ENCODE measurements at places on chromosomes 1 and 21. TPM values are rescaled to one million over a fixed set of nuclear protein-coding genes. Genes with fewer than 3 reads are reported as not detected.

Gene OR2T29
- not detected for total RNA-seq

- DNase-seq: no peak
Measured at GRCh38 chr1:24207709-24208108, 20.6 kb upstream of the IFNLR1 start.

DNA sequence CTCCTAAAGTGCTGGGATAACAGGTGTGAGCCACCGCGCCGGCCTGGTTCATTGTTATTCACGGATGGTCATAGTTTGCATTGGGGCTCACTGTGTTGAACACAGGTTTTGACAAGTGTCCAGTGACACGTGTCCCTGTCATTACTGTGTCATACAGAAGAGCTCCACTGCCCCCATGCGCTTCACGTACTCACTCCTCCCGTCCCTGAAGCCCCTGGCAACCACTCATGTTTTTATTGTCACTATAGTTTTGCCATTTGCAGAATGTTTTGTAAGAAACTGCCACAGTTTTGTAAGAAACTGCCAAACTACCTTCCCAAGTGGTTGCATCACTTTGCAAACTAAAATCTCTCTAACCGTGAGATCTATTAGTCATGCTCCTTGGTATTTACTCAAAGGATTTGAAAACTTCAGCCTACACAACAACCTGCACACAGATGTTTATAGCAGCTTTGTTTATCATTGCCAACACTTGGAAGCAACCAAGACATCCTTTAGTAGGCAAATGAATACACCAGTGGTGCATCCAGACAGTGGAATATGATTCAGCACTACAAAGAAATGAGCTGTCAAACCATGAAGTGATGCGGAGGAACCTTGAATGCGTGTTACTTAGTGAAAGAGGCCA lies 163.2 kb upstream of the COL6A1 start:
- DNase-seq: no peak

- DNase-seq: no peak
Measured at GRCh38 chr1:234780112-234780511, 170.1 kb upstream of the IRF2BP2 start.

GRCh38 chr21:35189077-35189863 lies 140.2 kb upstream of the RUNX1 start:
- no peak for DNase-seq

DNA sequence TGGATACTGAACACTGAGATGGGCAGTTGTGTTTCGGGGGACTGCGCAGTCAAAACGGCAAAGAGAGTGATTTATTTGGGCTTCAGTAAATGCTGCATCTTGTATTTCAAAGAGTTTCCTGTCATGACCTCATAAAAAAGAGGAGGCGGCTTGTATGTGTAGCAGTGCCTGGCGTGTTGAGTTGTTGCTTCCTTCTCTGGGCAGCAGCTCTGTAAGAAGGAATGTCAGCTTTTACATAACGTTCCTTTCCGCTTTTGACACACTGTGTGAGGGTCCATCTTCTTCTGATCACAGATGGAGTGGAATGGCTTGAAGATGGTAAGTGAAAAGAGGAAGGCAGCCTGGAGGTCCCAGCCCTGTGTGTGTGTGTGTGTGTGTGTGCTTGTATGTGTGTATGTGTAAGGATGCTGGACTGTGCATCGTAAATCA lies 941 bp downstream of the ELAVL4 start:
- DNase-seq: no peak

DNA sequence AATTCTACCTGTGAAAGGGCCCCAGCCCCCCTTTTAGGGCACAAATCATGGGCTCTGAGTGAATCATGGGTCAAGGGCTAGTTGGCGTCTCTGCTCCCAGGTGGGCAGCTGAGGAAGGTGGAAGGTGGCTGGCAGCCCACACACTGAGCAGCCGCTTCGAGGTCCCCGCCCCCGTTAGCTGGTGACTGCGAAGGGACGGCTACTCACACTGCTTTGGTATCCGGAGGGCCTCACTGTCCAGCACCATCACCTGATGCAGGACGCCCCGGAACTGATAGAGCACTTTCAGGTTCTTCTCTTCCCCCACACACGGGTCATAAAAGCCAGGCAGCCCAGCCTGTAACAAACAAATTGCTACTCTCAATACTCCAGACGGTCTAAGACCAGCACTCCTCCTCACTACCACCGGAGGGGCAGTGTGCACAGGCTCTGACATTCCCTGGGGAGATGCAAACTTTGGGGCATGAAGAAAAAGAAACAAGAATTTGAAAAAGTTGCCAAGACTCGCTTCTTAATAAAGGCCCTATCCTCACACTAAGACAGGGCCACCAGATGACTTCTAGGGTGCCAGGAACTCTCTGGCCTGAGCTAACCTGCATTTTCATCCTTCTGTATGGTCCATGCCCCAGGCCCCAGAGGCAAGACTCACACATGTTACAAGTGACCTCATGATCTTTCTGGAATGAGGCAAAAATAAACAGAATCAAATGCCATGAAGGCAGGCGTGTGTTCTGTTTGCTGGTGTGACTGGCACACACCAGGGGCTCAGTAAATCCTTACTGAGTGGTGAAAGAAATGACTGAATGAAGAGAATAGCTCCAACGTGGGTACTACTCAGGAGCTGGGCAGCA lies 11.5 kb downstream of the THAP3 start:
- DNase-seq: no peak

Data from upper lobe of right lung (tissue), 1 donor.